ENCODE measurements at places on chromosomes 3 and 15.

- no peak for DNase-seq
These were observed 318.5 kb downstream of the GBE1 start for GRCh38 chr3:81442758-81443456.

GRCh38 chr3:119973018-119973646 is 121.1 kb downstream of the GSK3B start:
- no peak for DNase-seq

GRCh38 chr15:87669846-87670245 is 586.7 kb downstream of the NTRK3 start:
- DNase-seq = no peak

DNA sequence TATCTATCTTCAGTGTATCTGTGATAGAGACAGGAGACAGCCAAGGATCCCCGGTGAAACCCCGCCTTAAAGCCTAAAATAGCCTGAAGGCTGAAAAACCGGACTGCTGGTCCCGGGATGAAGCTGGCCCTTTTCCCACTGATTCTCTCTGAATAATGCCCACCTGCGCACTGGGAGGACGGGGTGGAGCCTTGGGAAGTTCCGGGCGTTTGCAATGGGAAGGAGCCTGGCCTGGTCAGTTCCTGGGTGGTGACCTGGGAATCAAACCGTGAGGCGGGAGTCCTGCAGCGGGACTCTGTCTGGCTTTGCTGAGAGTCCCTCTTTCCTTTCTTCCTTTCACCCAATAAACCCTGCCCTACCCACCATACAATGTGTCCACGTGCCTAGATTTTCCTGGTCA is 157.9 kb downstream of the C3orf38 start:
- no peak for DNase-seq

- no peak for DNase-seq
These were observed 89.8 kb upstream of the IGSF10 start for GRCh38 chr3:151550642-151551041.

- no peak for DNase-seq
These were observed 70.4 kb downstream of the UMPS start for GRCh38 chr3:124800511-124801258.

DNA sequence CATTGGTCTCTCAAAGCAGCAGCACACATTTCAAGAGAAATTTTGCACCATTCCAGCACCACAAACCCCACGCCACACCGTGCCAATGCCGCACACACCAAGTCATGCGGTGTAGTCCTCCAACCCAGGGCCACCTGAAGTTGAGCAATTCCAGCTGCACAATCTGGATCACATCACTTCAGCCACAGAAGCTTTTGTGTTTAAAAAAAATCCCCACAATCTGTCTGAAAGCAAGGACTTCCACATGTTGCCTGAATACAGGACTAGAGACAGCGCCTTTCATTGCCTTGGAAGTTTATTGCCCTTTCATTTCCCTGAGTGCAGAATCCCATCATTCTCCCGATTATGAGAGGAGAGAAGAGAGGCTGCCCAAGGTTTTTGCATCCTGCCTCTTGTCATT is 175.6 kb upstream of the BCL6 start:
- no peak for DNase-seq

- no peak for DNase-seq
These were observed 97.1 kb downstream of the CD47 start for GRCh38 chr3:107993771-107994170.

DNA sequence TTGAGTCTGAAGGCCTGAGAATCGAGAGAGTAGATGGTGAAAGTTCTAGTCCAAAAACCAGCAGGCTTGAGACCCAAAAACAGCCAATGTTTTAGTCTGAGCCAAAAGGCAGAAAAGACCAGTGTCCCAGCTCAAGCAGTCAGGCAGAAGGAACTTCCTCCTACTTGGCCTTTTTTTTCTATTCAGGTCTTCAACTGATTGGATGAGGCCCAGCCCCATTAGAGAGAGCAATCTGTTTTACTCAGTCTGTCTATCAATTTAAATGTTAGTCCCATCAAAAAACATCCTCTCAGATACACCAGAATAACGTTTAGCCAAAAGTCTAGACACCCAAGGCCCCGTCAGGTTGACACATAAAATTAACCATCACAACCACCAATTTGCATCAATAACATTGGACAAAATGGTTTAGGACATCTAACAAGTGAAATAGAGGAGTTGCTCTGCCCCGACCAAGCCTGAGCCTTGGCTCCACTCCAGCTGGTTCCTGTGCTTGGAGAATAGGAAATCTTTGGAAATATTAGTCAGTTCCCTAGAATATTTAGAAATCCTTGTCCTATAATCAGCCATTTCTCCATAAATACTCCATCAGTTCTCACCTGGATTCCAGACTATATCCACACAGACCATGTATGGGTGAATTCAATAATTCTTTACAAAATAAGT is 51.4 kb upstream of the LIPC start:
- DNase-seq = no peak

DNA sequence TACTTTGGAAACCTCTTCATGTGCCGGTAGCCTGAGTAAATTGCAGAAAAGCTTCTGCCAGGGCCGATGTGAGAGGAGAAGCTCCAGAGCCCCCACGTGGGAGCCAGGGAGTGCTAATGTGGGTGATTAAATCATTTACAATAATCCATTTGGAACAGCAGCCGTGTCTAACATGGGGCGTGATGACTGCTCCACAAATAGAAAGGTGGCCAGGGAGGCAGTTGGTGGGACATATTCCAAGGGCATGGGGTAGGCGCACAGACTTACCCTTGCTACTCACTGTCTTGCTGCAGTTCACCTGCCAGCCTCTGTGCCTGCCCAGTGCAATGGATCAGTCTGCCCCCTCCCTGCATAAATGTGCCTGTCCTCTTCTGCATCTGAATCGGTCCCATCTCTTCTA is 39.3 kb upstream of the INSYN1 start:
- DNase-seq = no peak

DNA sequence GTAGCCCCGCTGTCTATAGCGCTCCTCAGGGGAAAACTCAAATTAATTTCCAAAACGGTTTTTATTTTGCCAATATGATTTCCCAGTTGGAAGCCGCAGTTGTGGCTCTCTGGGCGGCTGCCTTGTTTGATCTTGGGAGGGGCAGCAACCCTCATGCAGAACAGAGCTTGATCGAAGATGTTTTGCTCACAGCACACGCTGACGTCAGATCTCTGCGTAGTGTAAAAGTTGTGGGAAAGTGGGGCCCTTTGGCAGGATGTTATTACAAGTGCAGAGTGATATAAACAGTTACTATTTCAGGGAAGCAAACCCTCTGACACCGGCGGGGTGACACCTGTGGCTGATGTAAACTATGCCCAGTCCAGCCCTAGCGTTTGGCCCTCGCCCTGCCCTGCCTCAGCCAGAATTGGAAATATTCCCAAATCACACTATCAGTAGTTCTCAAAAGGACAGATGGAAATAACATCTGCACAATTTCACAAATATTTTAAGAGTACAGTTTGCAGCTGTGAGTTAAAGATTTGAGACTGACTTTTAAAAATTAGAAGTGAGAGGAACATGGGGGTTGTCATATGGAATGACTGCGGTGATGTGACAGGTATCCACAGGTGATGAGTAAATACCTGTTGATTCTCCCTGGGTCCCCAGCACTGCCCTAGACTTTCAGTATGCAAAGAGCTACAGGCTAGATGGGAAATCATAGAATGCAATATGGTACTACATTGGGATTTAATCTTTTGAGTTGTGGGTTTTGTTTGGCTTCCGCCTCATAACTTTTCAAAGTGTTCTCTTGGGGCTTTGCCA is 1.7 kb downstream of the SYNM start:
- no peak for DNase-seq

DNA sequence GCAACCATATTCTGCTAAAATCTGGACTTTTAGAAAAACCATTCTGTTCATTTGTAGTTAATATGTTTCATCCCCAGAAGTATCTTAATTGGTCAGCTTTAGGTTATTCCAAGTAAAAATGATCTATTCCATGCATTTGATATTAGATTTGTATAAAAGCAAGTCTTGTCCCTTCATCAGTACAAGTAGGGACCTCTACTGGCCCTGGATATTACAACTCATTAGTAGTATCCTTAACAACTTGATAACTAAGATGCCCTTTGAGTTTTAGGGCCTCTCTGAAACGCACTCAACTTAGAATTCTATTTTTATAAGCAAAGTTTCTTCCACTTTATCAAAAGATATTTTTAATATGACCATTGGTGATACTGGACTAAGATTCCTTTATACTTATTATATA is 25.3 kb upstream of the SELENOT start:
- DNase-seq = peak; percentile 18

GRCh38 chr3:177314897-177315296 is 117.6 kb upstream of the TBL1XR1 start:
- DNase-seq = no peak

- DNase-seq = no peak
These were observed 103.0 kb upstream of the DPPA4 start for GRCh38 chr3:109440353-109440752.

- no peak for DNase-seq
These were observed 63.9 kb upstream of the TP63 start for GRCh38 chr3:189567322-189567721.

GRCh38 chr15:90860450-90860849 is 7.9 kb upstream of the FURIN start:
- DNase-seq = no peak

GRCh38 chr15:99436542-99437314 is 129.1 kb upstream of the MEF2A start:
- no peak for DNase-seq

DNA sequence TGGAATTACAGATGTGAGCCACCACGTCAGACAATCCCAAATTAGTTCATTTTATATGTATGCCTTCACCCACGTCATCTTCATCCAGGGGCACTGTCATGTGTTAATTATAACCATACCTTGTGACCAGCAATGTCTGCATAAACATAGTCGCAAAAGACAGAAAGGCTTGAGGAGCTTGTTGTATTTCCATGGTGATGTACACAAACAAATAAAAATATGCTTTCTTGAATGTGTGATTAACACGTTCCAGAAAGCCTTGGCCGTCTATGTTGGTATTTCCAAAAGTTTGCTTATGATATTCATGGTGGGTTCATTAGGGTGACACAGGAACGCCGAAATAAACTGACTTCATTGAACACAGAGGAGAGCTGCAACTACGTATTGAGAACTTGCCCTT is 524.7 kb upstream of the ZNF717 start:
- no peak for DNase-seq

All from suppressor macrophage treated with lipopolysaccharide for 1 hour (primary cell).